ENCODE measurements at places on chromosomes 16 and 17.

- DNase-seq, result no peak
These were observed 30.3 kb upstream of the CAPN15 start for GRCh38 chr16:497258-497657.

DNA sequence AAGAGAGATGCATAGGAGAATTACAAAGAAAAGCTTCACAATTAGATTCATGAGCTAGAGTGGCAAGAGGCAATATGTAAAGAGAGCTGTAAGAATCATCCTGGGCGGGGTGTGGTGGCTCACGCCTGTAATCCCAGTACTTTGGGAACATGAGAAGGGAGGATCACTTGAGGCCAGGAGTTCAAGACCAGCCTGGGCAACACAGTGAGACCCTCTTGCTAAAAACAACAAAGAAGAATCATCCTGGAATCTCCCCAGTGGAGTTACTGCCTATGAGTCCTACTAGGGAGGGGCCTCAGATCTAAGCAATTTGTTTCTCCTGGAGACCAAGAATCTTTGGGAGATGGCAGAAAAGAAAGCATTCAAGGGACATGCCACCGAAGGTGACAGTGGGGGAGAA is 119.1 kb downstream of the HIC1 start:
- no peak for DNase-seq

DNA sequence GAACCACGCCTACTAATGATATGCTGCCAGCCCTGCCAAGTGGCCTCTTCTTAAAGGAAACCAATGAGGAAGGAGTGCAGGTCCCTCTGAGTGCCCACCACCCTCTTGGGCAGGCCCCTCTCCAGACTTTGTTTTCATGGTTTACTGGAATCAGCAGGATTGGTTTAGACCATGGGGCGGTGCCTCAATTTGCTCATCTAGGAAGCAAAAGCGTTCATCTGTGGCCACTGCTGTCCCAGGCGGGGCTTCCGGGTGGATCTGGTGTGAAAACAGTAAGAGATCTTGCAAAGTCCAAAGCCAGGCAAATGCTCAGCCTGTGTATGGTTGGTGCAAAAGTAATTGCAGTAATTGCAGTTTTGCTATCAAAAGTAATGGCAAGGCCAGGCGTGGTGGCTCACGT is 71.3 kb downstream of the AMFR start:
- no peak for DNase-seq

DNA sequence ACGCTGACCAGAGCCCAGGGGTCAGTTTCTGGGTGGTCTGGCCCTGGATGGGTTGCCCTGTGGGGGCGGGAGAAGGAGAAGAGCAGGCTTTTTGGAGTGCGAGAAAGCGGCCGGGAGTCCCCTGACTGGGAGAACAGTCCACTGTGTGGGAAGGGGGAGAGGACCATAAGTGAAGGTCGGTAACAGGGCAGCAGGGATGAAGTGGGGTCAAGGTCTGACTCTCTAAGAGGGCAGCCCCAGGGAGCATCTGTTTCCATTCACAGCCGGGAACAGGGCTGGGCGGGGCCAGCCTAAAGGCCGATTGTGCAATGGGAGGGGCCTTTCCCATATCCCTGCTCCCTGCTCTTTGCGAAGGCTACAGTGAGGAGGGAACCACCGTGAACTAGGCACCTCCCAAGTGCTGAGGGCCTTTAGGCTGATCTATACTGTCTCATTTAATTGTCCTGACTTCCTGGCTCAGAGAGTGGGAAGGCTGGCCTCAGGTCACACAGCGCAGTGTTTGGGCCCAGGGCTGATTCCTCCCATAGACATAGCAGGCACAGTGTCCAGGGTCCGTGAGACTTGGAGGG is 10.4 kb upstream of the WFDC1 start:
- no peak for DNase-seq

GRCh38 chr17:27400991-27401390 is 55.3 kb upstream of the KSR1 start:
- DNase-seq, result no peak

DNA sequence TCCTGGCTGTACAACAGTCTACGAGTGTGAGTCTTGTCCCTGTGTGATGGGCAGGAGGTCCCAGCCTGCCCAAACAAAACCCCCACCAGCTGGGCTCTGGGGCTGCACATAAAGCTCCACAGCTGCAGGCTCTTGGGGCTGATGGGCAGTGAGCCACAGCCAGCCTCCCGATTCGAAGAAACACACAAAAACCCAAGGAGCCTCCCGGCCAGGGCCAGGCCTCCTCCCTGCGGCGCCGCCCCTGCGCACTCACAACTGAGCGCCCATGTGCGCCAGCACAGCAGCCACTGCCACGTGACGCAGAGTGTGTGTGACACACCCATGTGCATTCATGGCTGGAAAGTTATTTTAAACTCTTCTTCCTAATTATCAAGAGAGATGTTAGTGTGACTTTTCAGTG is 30.6 kb upstream of the FAAP100 start:
- DNase-seq, result no peak

DNA sequence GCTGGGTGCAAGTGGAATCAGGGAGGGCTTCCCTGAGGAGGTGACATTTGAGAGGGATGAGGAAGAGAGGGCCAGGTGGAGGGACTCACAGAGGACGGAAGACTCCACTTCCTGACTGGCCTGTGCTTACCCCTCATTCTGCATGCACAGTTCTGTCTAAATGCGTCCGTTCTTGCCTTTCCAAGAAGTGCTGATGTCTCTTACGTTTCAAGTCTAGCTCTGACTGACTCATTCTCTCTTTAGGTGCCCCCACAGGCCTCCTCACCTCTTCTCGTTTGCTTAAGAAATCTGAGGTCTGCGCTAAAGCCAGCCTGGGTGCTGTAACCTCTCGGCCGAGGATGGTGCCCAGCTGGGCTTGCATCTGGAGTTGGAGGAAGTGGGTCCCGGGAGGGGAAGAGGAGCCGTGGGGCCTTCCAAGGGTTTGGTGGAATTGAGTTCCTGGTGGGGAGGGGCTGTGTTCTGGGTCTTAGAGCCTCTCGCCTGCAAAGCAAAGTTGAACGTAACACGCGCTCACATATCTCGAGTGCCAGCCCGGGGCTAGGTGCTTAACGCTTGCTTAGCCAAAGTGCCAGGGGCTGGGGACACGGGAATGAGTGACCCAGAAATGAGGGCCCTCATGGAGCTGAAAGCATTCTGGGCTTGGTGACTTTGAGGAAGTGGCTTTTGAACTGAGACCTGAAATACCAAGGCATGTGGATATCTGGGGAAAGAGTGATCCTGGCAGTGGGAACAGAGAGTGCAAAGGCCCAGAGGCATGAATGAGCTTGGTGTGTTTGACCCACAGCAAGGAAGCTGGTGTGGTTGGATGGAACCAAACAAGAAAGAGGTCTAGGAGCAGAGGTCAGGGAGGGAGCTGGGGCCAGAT is 4.8 kb downstream of the IL4R start:
- no peak for DNase-seq

DNA sequence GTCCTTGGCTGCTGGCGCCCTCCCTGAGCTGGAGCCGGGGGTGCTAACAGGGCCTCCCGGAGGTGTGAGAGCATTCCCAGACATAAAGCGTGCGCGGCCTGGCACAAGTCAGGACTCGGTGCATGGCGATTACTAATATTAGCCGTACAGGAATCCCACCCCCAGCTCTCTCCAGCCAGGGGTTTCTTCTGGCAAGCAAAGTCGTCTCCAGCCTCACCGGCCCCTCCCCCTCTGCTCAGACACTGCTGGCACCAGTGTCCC is 5.0 kb downstream of the CASKIN1 start:
- no peak for DNase-seq

- no peak for DNase-seq
These were observed 50.3 kb downstream of the GNAO1 start for GRCh38 chr16:56241596-56241995.

- DNase-seq, result no peak
These were observed 69.6 kb downstream of the BCAS3 start for GRCh38 chr17:60747069-60747808.

DNA sequence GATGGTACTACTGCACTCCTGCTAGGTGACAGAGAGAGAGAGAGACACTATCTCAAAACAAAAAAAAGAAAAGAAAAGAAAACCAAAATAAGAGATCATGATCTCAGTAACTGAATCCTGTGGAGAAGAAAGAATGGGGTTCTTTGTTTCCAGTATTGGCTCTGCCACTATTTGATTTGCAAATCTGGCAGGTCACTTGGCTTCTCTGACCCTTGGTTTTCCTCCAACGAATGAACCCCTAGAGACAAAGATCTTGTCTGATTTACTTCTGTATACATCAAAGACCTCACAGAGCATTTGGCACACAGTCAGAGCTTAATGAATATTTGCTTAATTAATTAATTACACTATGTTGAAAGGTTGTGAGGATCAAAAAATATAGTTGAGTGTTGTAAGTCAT is 47.9 kb upstream of the NLK start:
- no peak for DNase-seq

DNA sequence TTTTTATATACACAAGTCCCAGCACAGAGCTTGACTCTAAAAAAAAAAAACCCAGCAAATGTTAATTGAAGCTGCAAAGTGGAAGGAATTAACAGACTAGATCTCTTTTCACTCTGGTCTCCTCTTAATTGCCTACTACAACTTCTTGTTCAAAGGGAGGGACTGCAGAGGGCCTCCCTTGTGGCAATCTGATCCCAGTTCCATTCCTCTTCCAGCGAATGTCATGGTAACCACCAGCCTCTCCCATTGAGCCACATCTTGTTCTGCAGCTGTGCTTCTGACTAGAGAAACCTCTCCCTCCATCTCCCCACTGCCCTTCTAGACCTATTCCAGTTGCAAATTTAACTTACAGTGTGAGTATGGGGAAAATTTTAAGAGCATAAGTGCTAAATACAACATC is 5.9 kb downstream of the SUPT6H start:
- DNase-seq, result no peak
